AG04450 (cell line): ENCODE measurements at places on chromosomes 12 and 14.

DNA sequence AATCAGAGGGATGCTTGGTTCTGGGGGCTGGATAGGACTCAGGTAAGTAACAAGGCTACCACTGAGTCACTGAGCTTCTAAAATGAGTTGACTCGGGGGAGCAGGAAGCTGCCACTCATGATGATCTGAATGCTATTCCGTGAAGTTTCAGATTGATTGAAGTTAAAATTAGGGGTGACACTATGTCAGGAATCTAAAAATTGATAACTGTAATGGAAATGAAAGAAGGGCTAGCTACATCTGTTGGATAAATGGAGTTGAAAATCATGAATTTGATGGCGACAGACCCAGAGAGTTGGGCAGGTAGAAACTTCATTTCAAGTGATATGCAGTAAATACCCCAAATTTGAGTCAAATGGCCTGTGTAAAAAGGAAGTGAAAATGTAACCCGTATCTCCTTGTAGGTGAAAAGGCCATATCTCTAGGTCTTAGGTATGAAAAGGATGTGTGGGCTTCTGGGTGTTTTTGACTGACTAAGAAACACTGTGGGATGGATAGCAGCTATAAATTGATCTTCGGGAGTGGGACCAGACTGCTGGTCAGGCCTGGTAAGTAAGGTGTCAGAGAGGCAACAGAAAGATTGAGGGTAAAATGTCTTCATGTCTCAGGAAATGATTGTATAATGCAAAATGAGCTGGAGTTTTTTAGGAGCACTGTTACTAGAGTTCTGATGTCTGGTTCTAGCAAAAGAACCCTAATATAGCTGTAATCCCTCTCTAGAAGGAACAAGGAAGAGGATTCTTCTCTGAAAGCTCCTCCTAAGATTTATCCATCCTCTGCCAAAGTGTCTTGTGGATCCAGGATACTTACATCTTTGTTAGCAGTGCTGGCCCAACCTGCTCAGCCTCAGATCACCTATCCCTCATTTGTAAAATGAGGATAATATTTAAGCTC lies 57.3 kb downstream of the DAD1 start:
- no peak for DNase-seq

DNA sequence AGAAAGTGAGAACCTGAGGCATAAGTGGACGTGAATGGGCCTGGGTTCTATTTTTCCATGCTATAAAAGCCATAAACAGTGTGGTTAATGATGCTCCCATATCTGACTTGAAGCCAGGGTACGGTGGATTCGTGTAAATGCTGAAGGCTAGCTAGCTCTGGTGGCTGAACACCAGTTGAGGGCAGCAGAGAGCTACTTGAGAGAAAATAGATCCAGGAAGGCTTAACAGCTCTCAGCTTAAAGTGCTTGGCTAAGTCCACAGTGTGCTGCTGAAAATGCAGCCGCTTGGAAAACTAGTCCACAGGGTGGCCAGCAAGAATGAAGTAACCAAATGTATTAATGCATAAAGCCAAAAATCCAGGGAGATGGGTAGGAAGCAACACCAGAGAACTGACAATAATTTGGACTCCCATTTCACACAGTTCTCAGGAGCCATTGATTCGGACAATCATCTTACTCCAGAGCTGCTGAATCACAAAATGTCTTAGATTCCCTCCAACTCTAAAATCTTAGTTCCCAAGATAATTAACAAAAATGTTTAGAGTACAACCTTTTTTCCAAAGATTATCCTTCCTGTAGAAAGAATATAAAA lies 15.0 kb upstream of the FOXG1 start:
- DNase-seq = no peak

- DNase-seq = no peak
These were observed 105.1 kb downstream of the AEBP2 start for GRCh38 chr12:19544353-19544752.

DNA sequence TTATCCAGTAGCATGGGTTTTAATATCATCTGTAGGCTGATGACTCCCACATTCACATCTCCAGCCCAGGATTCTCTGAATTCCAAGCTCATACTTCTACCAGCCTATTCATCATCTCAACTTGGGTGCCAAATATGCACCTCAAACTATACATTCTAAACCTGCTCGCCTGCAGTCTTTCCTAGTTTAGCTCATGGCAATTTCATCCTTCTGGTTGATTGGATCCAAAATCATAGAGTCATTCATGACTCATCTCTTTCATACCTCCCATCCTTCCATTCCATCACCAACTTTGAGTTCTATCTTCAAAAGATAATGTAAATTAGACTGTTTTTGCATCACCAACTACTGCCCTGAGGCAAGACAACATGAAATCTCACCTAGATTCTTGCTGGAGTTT lies 99.7 kb upstream of the EGLN3 start:
- no peak for DNase-seq

- no peak for DNase-seq
These were observed 6.1 kb downstream of the OR6C1 start for GRCh38 chr12:55320201-55320600.

DNA sequence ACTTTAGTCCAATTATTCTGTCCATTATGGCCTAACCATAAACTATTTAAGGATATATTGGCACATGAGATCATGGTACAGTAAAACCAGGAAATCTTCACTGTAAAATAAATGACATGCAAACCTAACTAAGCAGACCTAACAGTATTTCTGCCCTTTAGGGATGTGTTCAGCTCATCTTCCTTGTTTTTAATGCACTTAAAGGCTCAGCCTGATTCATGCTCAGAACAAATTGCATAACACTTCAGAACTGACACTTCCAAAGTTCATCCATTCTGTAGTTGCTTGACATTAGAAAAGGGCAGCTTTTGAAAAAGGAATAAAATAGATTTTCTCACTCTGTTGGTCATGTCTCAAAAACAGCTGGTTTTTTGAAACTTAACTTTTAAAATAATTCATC lies 708.5 kb downstream of the C12orf50 start:
- DNase-seq = no peak

- DNase-seq = no peak
These were observed 44.6 kb downstream of the MLXIP start for GRCh38 chr12:122123051-122123760.

GRCh38 chr14:69637503-69638031 lies 26.2 kb downstream of the SUSD6 start:
- no peak for DNase-seq

DNA sequence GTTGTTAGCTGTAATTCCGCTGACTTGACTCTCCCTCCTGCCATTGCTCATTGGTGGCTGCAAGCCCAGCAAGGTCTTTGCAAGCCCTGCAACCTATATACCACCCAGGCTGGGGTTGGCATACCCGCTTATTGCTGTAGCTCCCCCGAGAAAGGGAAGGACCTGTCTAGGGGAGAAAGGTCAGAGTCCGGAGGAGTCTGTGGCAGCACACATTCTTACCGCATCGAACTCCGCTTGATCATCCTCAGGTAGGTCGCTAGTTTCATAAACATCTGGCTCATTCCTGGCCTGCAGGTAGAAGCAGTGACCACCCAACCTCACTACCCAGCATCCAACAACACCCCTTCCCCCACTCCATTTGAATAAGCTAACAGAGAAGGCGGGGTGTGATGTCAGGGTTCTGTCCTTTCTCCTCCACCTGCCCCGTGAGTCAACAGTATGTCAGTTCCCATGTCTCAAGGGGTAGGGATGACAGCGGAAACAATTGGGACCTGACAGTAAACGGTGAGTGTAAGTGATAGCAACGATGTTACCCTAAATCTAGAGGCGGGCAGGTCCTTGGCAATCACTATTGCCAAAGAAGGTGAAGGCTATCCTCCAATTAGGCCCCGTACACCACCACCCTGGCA lies 1.1 kb downstream of the DCTN2 start:
- DNase-seq = no peak

GRCh38 chr12:93624595-93625294 lies 52.3 kb downstream of the SOCS2 start:
- peak; percentile 83 for DNase-seq
